Stimulated activated CD4-positive, alpha-beta T cell treated with anti-CD3 and anti-CD28 coated beads, Interleukin-2, amount 100 ng/mL, for 24 hours (primary cell): ENCODE measurements at places on chromosomes 4 and X.

GRCh38 chrX:139194571-139195280 is 335.8 kb upstream of the F9 start:
- no peak for DNase-seq

GRCh38 chr4:61783050-61783449 is 582.9 kb downstream of the ADGRL3 start:
- DNase-seq: no peak

- no peak for DNase-seq
These were observed 2.7 kb upstream of the SORCS2 start for GRCh38 chr4:7189475-7190277.

DNA sequence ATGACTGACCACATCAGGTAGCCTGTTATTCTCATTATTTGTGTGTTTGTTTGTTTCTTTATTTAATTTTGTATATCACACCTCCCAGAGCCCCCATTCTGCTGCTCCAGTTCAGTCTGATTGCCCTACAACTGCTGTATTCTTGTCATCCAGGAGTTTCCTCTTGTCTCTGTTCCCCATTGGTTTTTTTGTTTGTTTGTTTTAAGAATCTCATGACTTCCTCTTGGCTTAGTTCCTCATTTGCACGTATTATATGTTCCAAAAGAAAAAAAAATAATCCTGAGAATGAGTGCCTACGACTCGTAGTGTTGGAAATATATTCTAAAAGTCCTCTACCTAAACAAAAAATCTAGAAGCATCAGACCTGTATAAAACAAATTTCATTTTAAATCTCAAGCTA is 142.3 kb upstream of the SLIT2 start:
- DNase-seq: no peak

DNA sequence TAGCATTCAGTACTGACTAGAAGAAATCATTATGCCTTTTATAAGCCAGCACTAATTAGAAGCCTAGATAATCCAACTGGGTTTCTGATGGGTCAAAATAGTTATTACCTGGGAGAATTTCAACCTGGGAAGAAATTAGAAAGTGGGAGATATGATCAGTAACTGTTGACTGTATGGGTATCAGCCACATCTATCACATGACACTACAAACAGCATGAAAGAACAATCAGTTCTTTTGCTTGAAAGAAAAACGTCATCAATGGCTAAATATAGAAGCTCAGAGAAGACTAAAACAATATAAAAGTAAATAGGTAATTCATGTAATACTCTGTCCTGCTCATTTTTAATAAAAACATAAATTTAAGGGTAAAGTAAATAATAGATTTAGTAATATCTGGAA is 145.1 kb downstream of the CAMK2D start:
- no peak for DNase-seq

DNA sequence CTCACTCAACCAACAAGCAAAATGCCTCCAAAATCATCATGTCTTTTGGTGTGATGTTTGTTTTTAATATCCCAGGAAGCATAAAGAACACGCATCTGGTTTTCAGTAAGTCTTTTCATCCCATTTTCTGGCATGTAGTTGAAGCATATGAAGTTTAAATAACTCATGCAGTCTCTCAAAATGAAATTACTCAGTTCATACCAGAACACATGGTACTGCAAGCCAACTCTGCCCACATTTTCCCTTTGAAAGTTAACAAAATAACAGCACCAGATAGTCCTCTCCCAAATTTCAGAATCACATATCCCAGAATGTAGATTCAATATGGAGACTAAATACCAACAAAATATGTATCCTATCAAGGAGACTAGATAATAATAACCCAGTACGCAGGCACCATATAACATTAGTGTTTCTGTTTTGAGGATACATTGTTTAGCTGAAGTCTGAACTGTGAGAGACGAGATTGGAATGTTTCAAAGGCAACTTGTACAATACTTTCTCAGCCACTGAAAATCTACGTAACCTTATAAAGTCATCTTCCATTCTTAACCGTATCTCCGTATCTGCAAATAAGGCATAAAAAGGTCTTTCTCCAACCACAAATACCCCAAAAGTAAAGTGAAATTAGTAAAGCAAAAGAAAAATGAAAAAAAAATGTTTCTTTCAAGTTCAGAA is 23.1 kb downstream of the CORIN start:
- no peak for DNase-seq

- peak; percentile 5 for DNase-seq
These were observed 2183.9 kb upstream of the TENM3 start for GRCh38 chr4:180059216-180059881.

- DNase-seq: no peak
These were observed 641.3 kb downstream of the RPA4 start for GRCh38 chrX:97524997-97525396.

GRCh38 chrX:133214301-133214700 is 3.9 kb downstream of the TFDP3 start:
- DNase-seq: no peak

DNA sequence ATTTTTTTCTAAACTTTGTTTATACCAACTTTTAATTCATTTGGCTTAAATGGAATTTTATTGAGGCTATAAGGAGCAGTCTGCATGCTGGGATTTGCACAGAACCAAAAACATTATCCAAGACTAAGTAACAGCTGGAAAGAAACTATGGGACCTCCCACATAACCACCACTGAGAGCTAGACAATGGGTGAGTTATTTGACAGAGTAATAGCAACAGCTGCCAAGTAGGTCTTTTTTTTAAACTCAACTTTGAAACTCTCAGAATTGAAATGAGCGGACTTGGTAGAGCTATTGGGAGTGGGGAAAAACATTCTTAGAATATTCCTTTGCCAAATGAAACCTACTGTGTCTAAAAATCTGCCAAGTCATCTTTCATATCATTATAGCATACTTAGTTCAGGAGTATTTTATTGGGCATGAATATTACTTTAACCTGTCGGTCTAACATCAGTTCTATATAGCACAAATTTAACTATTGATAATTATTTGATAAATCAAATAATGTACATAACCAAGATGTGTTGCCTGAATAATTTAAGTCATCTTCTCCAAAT is 1428.0 kb downstream of the PCDH7 start:
- no peak for DNase-seq

GRCh38 chrX:131828482-131828881 is 194.6 kb upstream of the STK26 start:
- DNase-seq: no peak

DNA sequence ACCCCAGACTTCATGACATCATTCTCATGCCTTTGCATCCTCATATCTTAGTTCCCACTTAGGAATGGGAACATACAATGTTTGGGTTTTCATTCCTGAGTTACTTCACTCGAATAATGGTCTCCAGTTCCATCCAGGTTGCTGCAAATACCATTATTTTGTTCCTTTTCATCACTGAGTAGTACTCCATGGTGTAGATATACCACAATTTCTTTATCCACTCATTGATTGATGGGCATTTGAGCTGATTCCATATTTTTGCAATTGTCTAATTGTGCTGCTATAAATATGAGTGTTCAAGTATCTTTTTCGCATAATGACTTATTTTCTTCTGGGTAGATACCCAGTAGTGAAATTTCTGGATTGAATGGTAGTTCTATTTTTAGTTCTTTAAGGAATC is 1026.8 kb downstream of the STPG2 start:
- DNase-seq: no peak

GRCh38 chrX:38327775-38328081 is 419 bp upstream of the RPGR start:
- no peak for DNase-seq

GRCh38 chr4:89140168-89140759 is 28.9 kb downstream of the TIGD2 start:
- DNase-seq: no peak

DNA sequence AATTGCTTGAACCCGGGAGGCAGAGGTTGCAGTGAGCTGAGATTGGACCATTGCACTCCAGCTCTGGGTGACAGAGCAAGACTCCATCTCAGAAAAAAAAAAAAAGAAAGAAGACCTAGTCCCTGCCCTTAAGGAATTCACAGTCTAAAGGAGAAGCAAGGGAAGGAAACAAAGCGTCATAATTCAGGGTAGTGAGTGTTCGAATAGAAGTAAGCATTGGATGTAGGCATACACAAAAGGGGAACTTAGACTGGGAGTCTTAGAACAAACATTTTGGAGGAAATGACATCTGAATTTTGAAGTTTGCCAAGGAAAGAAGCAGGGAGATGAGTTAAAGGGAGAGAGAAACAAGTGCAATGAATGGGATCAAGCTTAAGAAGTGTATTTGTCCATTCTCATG is 32.4 kb downstream of the PPM1K start:
- no peak for DNase-seq

DNA sequence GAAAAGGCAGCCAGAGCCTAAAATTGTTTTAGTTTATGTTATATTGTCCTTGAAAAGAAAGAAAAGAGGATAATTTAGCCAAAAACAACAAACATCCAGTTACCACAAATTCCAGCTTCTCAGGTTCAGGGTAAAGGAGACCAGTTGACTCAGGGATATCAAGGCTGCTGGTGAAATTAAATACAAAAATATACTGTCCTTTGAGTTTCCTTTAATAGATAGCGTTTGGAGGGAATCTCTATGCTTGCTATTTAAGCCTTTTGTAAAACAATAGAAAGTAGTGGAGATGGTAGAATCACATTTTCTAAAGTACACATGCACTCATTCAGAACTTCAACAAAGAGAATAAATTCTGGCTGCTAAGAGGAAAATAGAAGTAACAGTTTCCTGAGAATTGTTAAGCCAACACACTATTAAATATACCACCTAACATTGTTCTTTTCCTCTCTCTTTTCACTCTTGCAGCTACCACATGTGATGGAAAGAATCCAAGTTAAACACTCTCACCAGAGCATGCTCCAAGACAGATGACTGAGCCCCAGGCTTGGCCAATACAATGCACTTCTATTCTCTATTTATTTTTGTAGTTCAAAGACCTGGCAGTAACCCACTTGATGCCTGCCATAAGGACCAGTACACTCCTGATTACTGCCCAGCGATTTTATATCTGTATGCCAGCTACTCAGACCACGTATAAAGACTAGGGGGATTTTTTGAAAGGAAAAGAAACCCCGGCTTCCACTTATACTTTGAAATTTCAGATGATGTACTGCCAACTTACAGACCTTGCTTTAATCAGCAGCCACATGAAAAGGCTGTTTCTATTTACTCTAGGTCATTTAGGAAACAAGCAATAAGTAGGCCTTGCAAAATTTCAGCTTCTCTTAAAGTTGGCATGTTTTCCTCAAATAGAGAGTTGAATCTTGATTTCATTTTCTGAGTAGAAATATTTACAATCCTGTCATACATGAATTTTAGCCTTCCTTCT is 756.9 kb downstream of the FAT4 start:
- no peak for DNase-seq

DNA sequence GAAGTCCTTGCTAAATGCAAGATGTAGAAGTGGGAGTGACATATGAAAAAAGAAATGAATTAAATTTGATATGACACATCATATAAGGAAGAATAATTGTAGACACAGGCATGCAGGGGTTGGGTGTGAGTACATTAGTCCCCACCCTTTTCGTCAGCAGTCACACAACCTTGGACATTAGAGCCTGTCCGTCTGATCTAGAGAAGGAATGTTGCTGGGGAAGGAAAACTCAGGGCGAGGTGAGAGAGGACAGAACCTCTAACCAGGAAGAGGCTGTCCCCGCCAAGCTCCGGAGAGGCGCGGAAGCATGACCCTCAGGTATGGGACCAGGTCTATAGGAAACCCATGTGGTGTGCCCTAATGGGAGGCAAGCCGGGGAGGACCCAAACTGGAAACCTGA is 102.1 kb downstream of the RELL1 start:
- DNase-seq: no peak

GRCh38 chrX:20499763-20500162 is 233.1 kb upstream of the RPS6KA3 start:
- DNase-seq: no peak

DNA sequence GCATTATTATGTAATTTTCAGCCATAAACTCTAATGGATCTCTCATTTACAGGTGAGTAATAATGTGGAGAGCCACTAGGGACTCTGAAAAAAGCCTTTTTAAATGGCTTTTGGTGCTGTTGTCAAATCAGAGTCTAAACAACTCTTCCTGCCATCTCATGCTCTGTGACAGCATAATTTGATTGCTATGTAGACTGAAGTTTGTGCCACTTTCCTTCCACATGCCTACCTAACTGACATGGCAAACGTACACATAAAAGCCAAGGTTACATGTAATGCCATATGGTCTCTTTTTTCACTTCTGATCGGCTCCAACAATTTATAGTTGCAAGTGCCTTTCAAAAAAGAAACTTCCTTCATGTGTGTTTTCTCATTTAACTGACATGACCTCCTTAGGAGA is 94.3 kb downstream of the SH2D1A start:
- DNase-seq: no peak

GRCh38 chr4:116531870-116532269 is 553.5 kb downstream of the TRAM1L1 start:
- no peak for DNase-seq

DNA sequence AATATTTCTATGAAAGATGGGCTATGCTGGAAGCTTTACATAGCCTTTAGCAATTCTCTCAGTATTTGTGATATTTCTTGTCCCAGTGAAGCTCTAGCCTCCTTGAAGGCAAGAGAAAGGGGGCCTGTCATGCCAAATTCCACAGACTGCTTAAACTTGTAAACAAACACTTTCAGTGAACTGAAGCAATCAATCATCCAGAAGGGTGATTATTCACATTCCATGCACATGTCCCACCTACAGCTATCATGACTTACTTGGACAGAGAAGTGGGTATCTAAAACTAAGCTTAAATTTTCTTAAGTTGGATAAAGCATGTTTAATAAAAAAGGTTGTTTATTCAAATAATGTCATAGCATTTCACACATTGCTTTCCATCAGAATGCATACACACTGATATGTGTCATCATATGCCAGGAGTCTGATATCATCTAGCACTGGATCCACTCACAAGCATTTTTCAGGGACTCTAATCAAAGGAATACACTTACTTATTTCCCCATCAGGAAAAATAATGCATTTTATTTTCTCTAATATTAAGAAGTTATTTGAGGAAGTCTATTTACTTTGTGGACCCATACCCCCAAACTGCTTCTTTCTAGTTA is 1.2 kb upstream of the FSTL5 start:
- DNase-seq: no peak

DNA sequence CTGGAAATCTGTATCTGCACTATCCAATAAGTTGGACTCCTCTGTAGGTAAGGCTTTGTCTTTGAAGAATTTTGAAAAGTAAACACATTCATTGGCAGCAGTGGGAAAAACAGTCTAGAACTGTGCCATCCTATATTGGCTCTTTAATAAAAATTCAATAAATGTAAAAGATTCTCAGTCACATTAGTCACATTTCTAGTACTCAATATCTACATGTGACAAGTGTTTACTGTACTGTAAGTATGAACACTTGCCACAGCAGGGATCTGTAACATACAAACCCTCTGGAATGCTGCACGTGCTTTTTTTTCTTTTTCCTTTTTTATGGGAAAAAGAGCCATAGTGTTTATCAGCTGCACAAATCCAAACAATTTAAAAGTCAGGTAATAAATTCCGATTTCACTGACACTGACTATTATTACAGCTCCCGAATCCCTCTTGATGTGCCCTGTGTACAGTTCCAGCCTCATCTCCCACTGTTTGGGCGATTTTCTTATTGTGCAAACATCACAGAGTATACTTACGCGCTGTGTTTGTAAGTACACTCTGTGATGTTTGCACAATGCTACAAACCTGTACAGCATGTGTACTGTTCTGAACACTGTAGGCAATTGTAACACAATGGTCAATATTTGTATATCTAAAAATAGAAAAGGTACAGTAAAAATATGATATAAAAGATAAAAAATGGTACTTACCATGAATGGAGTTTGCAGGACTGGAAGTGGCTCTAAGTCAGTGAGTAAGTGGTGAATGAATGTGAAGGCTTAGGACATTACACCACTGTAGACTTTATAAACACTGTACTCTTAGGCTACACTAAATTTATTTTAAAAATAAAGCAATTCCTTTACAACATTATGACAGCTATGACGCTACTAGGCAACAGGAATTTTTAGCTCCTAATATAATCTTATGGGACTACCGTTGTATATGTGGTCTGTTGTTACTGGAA is 8.7 kb downstream of the PYURF start:
- no peak for DNase-seq
